Hair follicular keratinocyte (primary cell): ENCODE measurements at places on chromosomes 7 and 10. TPM values are rescaled to one million over a fixed set of nuclear protein-coding genes. Genes with fewer than 3 reads are reported as not detected.

The SPDYE6 gene
- not detected in 2 replicates for total RNA-seq

The ZNF248 gene
- total RNA-seq = 1.4 and 1.6 TPM in 2 replicates

The ITIH5 gene
- total RNA-seq = not detected in 2 replicates

The ZKSCAN1 gene
- total RNA-seq = 18.6 and 21.3 TPM in 2 replicates

The PTPRZ1 gene
- total RNA-seq = 33.2 and 50.7 TPM in 2 replicates

The AMPH gene
- 0.04 TPM in 1 of 2 replicates, not detected in the other for total RNA-seq

The NPC1L1 gene
- not detected in 2 replicates for total RNA-seq

The DOCK4 gene
- total RNA-seq = 8.2 and 12.5 TPM in 2 replicates

The MNX1 gene
- 0.16 TPM in 1 of 2 replicates, not detected in the other for total RNA-seq

The NRP1 gene
- 32.4 and 47.3 TPM in 2 replicates for total RNA-seq

The C10orf71 gene
- not detected in 2 replicates for total RNA-seq

The PNLIPRP3 gene
- total RNA-seq = 51.1 and 103 TPM in 2 replicates

The CLCN1 gene
- 0.08 TPM in 1 of 2 replicates, not detected in the other for total RNA-seq

The CFAP43 gene
- 0.11 and 0.23 TPM in 2 replicates for total RNA-seq

The AZGP1 gene
- 0.39 TPM in 1 of 2 replicates, not detected in the other for total RNA-seq

The PLCE1 gene
- under 0.01 TPM in 2 replicates for total RNA-seq

The SLIT1 gene
- not detected in 2 replicates for total RNA-seq

The SLC13A1 gene
- not detected in 2 replicates for total RNA-seq

The OPN4 gene
- not detected in 2 replicates for total RNA-seq

The FAM180A gene
- 0.08 and 0.53 TPM in 2 replicates for total RNA-seq

The MMD2 gene
- not detected in 2 replicates for total RNA-seq

The WNT8B gene
- not detected in 2 replicates for total RNA-seq

The NRCAM gene
- 2.0 and 11.8 TPM in 2 replicates for total RNA-seq
